ENCODE measurements at places on chromosomes 7 and 10.
A peak's percentile ranks its signal among the peaks of the same experiment; 100 is the strongest.

GRCh38 chr10:2280713-2281300 lies 543.5 kb upstream of the ADARB2 start:
- peak; percentile 17 for DNase-seq

GRCh38 chr10:297567-297966 lies 162.3 kb downstream of the ZMYND11 start:
- DNase-seq, result no peak

GRCh38 chr7:123748171-123748733 lies 551 bp downstream of the WASL start:
- DNase-seq, result no peak

GRCh38 chr7:134669845-134670373 lies 23.3 kb downstream of the BPGM start:
- no peak for DNase-seq

DNA sequence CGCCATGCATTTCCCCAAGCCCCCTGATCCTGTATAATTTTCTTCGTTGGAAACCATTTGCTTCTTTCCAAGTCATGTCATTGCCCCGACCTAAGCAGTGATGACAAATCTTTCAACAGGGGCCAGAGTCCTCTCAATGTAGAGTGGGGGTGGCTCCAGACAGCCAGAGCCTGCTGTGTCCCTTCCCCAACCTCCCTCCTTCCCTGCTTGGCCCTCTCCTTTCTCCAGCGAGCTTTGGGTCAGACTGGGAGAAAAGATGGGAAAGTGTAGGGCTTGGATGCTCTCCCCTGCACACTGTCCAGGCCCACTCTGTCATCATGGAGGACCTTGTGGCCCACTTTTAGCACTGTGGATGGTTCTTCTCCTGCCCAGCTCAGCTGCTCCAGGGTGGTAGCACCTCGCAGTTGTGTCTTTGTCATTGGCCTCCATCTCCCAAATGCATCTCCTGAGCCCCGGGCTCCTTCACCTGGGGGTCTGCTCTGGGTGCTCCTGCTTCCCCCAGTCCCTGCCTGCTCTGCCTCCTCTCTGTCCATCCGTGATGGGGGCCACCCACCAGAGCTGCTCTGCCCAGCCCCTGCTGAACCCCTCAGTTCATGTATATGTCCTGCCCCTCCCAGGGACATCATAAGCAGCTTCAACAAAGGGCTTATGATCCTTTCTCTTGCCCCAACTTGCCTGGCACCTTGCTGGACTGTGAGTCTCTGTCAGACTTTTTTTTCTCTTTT lies 37.5 kb downstream of the BTBD16 start:
- no peak for DNase-seq

DNA sequence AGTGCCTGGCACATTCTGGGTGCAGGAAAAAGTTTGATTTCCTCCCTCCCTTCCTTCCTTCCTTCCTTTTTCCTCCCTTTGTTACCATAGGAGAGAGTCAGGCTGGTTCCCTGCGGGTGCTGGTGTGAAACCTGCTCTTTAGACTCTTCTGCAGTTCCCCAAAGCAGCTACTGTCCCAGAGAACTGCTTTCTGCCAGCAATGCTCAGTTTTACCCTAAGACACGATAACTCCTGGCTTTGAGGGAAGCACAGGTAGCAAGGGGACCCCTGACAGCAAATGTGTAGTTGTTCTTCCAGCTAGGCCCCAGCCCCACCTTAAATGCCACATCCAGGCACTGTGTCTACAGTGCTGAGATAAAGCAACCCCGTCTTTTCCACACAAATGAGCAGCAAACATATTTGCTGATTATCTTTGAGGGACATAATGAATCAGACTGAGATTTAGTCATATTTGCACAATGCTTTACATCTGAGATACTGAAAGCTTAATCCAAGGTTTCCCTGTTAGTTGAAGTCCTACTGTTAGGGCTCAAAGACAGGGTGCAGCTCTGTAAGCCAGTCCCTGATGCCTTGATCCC lies 55.5 kb downstream of the MET start:
- no peak for DNase-seq

DNA sequence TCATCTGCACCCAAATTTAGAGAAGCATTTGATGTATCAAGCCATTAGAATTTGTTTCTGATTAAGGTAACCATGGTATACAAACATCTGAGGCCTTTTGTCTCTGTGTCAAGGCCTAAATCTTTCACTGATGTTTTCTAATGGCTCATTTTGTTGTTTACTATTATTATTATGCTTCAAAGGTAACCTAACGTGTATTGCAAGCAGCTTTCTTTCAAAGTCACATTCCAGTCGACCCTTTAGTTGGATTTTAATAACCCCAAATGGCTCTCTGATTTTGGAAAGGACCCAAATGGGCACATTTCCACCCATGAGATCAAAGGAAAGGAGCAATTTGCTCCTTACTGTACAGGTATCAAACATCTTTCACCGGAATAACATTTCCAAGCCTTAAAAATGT lies 46.7 kb upstream of the WNT16 start:
- no peak for DNase-seq

DNA sequence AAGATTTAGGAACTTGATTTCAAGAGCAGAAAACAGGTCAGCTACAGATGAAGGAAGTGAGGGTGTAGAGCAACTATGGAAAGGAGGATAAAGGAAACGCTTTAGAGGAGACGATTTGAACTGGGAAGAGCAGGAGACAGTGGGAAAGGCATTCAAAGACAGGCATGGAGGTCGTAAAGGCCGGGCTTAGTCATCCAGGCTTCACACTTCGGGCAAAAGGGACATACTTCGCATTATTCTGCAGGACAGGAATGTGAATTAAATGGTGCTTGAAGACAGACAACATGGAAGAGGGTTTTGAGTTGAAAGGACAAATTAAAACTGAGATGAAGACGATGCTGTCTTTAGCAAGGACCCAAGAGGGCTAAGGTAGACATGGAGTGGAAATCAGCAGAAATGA lies 8.1 kb downstream of the FAM171A1 start:
- DNase-seq, result no peak

- no peak for DNase-seq
Measured at GRCh38 chr7:11548532-11548931, 283.5 kb downstream of the THSD7A start.

Measured in NCI-H524 (cell line).